ENCODE measurements at places on chromosomes 11 and 22.
A peak's percentile ranks its signal among the peaks of the same experiment; 100 is the strongest.

GRCh38 chr22:19968450-19968891, 26.9 kb upstream of the TXNRD2 start:
- no peak for DNase-seq

DNA sequence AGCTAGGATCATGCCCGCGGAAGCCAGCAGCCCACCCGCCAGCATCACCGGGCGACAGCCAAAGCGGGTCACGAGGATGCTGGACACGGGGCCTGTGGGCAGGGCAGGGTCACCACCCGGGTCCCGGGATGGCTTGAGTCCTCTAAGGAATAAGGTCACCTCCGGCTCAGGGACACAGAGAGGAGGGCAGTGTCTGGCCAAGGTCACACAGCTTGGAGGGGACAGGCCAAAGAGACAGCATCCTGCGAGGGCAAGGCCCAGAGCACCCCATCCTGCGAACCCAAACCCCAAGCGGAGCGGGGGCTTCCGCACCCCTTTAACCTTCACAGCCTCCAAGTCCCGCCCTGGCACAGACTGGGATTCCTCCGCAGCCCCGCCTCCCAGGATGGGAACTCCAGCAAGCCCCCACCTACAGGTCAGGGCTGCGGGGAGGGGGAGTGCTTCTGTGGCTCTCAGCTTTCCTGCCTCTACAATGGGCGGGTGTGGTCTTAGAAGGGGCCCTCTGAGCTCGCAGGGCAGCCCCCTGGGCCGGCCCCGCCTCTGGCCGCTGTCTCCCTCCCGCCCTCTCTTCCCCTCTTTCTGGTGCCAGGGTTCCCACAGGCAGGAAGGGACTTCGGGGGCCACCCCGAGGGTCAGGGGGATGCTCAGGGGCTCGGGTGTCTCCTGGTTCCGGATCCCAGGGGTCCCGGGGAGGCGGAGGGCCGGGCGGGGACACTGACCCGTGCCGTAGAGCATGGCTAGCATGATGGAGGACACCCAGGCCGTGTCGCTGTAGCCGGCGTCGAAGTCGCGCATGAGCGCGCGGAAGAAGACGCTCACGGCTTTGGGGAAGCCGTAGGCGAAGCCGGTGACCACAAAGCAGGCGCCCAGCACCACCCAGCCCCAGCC, 1.8 kb downstream of the SLC16A8 start:
- no peak for DNase-seq

DNA sequence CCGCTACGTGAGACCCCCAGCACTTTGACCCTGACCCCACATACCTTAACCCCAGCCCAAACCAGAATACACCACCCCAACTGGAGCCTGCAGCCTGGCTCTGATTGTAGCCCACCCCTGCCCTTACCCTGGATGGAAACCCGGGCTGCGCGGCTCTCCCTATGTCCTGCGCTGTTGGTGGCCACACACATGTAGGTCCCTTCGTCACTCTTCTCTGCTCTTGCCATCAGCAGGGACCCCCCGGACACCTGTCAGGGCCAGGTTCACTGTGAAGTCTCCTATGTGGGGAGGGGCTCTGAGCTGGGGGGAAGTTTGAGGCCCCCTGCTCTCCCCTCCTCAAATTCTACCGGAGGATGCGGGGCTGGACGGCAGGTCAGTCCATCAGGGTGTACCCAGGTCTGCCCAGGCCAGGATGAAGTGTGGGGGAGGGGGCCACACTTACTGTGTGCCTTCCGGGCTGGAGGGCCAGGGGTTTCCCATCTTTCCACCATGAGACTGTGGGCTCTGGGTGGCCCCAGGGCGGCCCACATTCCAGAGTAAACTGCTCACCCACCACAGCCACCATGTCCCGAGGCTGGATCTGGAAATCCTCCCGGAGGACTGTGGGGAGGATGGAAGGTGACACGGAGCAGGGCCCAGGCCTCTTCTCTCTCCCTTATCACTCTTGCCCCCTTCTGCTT, 1.5 kb downstream of the ROBO4 start:
- no peak for DNase-seq

DNA sequence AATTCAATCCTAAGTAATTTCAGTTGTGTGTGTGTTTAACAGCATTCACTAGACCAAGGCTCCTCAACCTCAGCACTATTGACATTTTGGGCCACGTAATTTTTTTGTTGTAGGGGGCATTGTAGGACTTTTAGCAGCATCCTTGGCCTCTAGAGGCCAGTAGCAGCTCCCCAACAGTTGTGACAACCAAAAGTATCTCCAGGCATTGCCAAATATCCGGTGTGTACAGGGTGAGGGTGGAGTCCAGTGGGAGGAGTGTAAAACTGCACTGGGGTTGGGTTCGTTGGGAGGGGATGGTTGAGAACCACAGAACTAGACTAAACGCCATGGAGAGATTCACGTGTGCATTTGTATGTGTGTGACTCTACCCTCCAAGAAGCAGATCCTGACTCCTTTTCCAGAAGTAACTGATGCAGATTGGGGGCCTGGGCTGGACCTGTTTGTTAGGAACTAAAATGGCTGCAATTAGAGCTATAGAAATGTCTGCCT, 5.9 kb upstream of the PHF21A start:
- DNase-seq = peak; percentile 71

DNA sequence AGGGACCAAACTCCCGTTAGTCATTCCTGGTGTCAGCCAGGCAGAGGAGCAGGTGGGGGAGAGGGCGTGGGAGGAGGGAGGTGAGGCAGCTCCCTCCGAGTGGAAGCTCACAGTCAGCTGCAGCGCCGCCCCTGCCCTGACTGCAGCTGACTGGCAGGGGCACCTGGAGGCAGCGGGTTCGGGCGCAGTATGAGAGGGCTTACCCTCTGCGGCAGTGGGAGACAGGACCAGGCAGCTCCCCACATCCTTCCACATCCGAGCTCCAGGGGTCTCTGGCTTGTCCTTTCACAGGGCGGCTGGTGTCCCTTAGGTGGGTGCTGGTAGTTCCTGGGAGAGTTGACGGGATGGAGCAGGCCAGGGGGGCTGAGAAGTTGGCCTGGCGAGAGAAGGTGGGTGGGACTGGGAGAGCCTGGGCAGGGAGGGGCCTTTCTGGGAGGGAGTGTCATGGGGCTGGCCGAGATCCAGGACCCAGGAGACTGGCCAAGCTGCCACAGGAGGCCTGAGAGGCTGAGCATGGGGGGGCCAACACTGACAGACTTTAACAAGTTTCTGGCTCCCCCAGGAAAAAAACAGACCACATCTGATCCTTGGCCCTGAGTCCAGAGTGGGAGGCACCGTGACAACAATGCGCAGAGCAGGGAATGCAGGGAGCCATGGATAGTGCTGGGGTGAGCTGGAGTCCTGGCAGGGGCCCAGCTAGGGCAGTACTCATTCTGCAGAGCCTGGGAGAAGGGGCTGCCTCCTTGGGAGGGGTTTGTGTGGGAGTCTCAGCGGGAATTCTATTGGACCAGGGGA, 4.9 kb downstream of the ADORA2A start:
- peak; percentile 23 for DNase-seq

- DNase-seq = no peak
Observed at GRCh38 chr11:94866936-94867795, 99.0 kb downstream of the AMOTL1 start.

GRCh38 chr11:44627165-44627789, 61.8 kb downstream of the CD82 start:
- DNase-seq = no peak

- DNase-seq = peak; percentile 56
Observed at GRCh38 chr11:132101881-132102280, 731.5 kb downstream of the NTM start.

DNA sequence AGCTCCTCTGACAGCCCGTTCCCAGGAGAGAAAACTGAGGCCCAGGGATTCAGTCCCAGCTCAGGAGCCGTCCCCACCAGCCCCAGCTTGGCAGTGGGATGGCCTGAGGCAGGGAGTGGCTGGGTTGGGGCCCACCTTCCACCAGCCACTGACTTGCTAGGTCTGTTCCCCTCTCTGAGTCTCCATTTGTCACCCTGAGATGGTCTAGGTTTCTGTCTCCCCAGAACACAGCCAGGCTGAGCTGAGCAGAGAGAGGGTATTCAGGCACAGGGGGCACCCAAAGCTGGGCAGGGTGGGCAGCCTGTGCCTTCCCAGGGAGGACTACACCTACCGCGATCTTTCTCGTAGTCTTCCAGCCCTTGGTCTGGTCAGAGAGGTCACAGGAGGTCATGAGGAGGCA, 95.7 kb downstream of the PDE2A start:
- no peak for DNase-seq

DNA sequence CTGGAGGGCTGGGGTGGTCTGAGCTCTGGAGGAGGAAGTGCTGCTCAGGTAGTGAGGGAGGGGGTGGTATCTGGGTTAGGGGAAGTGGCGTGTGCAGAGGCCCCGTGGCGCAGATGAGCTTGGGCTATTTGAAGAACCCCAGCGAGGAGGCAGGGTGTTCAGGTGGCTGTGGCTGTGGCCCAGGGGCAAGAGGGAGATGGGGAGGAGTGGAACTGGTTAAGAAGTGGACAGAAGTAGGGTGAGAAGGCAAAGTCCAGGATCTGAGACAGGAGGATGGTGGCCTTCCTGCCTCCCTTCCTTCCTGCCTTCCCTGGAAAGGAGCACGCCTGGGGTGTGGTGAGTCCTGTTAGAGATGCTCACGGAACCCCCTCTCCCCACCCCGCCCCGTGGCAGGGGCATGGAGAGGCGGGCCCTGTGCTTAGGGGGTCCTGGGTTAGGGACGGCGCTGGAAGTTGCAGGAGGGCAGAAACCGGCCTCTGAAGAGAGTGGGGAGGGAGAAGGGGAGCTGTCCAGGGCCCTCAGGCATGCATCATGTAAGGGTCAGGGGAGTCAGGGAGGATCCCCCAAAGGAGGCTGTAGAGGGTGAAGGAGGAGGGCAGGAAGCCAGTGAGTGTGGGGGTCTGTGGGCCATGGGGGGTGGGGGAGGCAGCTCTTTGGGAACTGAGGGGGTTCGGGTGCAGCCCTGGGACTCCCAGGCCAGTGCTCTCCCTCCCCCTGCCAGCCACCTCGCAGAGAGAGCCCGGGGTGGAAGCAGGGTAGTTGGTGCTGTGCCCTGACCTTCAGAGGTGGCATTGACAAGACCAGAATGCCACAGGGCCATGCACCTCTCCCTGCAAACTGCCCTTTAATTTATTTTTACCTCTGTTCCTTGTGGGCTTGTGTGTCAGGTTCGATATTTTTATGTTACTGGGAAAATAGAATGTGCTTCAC, 63.7 kb upstream of the PARVG start:
- DNase-seq = no peak

DNA sequence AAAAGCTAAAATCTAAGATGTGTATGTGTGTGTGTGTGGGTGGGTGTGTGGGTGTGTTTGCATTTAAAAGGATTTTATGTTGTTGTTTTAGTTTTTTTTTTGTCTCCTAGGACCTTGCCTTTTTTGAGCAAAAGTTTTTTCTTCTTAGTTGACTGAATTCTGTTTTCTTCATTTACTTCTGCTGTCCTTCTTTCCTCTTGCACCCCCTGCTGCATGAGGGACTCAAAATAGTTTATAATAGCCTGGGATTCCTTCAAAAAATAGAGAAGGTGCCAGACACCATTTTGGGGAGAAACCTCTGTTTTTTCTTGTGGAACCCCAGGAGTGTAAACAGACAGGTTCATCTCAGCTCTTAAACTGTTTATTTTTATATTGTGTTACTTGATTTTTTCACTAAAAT, 817.7 kb downstream of the TBC1D22A start:
- DNase-seq = no peak
